A549 treated with RU486 at 1 μM for 4 hours (cell line): ENCODE measurements at places on chromosomes 6 and 20. TPM values are rescaled to one million over a fixed set of nuclear protein-coding genes. Genes with fewer than 3 reads are reported as not detected.

The IL17A gene
- total RNA-seq: not detected in 5 replicates

The KCNS1 gene
- total RNA-seq: not detected in 5 replicates

The MYLK2 gene
- 0.37 to 0.86 TPM (median 0.46 TPM) in 5 replicates for total RNA-seq

The FAM120B gene
- 8.6 to 10.6 TPM (median 9.8 TPM) in 5 replicates for total RNA-seq

The LY6G5C gene
- total RNA-seq: 0.77 to 1.9 TPM (median 1.2 TPM) in 5 replicates

The ACTR5 gene
- 8.7 to 10.7 TPM (median 9.9 TPM) in 5 replicates for total RNA-seq

The SPATA25 gene
- 0.23 to 0.87 TPM (median 0.66 TPM) in 5 replicates for total RNA-seq
